ENCODE measurements at places on chromosomes 3 and 15. TPM values are rescaled to one million over a fixed set of nuclear protein-coding genes. Genes with fewer than 3 reads are reported as not detected.

GRCh38 chr15:49619226-49619625, 1.4 kb downstream of the FAM227B start:
- no peak for DNase-seq

DNA sequence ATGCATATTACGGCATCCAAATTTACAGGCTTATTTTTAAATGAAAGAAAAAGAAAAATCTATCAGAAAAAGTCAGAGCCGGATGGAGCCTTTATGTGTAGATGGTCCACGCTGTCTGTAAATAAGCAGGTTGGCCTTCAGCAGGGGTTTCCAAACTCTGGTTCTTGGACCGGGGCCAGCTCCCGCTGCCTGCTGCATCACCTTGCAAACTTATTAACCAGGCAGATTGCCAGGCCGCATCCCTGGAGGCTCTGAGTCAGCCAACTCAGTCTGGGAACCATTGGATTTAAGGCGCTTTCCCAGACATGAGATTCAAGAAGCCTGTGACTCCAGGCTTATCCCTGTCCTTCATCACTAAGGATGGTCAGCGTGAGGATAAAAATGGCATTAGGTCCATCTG, 212.4 kb downstream of the OPA1 start:
- DNase-seq, result peak; percentile 88

DNA sequence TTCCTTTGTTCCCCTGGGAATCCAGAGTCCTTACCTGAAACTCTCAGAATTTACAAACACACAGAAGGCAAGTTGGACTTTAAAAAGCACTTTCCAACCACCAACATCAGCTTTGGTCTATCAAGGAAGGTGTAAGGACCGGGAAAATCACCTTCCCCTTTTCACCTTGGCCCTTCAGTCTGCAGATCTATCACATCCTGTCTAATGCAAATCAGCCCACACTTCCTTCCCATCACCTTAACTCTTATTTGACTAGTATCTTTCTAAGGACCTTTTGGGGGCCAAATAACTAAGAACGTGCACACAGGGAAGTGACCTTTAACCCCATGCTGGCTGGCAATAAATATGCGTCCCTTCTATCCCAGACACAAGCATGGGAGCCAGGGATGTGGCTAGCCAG, 320.6 kb downstream of the ARRDC4 start:
- DNase-seq, result no peak

GRCh38 chr3:97971679-97972567, at the start of gene RIOX2:
Gene RIOX2 (minus strand): TSS chr3:97972431. CDS start chr3:97967593, 4,838 bp downstream.
- peak; percentile 80 for DNase-seq

- DNase-seq, result no peak
Observed at GRCh38 chr15:52800828-52801747, 11.0 kb upstream of the ONECUT1 start.

DNA sequence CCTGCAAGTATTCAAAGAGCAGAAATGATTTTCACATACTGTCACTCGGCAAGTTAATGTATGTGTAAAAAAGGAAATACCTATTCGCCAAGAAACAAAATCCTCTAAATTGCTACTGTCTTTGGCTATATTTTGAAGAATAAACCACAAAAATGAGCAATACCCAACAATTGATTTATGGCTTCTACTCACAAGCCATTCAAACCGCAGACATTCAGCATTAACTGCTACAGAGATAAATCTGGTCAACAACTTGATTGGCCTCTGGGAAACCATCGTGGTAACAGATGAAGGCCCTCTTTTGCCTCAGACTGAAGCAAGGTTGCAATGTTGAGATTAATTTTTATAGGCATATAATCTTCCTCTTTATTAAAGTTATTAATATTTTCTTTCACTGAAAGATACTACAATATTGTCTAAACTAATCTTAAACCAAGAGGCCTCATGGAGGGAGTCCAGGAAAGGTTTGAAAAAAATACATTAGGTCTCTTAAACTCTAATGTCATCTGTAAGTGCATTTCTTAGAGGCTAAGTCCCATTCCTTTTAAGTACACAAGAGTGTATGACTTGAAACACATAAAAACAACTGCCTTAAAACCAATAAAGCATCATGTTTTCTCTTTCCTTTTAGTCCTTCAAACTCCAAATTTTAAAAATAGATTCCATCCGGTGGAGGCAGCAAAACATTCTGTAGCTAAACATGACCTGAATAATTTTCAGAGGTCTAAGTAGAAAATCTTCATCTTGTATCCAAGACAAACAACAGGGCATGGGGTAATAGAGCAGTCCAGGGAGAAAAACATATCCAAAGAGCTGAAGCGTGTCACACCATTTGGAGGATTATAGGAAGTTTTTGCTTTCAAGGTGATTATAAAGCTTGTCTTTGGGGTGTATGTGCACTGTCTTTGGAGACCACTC, 162.4 kb upstream of the TGFBR2 start:
- no peak for DNase-seq

The ACAN gene
- 27.8 TPM for total RNA-seq

The CORO2B gene
- total RNA-seq, result 2.9 TPM

Data from muscle of leg (tissue), 16 donors.